ENCODE measurements at places on chromosomes 2 and 18.

DNA sequence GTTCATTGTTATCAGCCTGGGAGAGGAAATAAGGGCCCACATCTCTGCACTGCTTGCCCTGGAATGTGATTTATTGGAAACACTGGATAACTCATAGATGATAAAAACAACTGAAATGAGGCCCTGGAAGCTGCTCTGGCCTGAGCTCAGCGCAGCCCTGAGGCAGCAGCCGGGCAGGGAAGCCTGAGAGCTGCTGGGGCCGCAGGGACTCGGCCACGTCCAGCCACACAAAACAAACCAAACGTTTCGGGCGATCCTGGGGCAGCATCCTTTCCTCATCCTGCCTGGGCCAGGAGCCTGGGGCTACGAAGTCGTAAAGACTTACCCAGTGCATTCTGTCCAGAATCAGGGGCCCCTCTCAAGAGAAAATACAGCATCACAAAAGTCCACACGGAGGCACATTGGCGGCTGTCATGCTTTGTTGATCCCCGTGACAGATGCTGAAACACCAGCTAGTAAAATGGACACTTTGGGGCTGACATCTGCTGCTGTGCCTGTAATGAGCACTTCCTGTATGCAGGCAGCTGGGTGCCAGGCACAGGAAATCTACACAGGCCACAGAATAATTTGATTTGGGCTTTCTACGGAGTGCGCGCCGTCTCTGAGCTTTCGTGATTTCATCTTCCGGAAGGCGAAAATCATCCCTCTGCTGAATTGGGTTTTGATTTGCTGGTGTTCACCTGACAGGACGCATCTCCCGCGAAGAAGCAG is 250.6 kb downstream of the EIPR1 start:
- no peak for DNase-seq

- no peak for DNase-seq
Measured at GRCh38 chr2:20577495-20578235, 73.2 kb downstream of the HS1BP3 start.

GRCh38 chr2:138640921-138641676 is 139.1 kb downstream of the NXPH2 start:
- DNase-seq: no peak

DNA sequence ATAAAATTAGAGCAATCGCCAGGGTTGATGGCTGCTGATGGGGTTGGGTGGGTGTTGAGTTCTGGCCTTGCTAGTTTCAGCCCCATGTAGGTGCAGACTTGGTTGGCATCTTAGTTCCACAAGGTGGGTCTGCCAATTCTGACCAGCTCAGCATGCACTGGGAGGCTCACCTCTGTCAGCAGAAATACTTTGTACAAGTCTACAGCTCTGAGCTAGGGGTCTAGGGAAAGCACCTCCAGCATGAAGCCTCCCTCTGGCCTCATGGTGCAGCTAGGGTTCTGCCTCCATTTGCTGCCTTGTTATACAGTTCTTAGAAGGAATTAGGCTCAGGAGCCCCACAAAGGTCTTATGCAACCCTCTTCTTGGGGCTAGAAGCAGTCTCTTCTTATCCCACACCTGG is 278.9 kb upstream of the HDAC4 start:
- no peak for DNase-seq

GRCh38 chr2:233094614-233095013 is 34.5 kb downstream of the INPP5D start:
- DNase-seq: no peak

DNA sequence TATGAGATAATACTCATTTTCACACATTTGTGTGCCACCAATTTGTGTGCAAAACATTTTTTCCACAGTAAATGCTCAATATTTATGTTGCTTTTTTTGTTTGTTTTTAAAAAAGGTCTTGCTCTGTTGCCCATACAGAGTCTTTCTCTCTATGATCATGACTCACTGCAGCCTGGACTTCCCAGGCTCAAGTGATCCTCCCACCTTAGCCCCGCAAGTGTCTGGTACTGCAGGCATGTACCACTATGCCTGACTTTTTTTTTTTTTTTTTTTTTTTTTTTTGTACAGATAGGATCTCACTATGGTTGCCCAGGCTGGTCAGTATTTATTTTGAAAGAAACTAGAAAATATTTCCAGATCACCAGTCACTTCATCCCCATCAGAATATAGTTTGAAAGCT is 297.8 kb upstream of the GYPC start:
- no peak for DNase-seq

- DNase-seq: no peak
Measured at GRCh38 chr2:237824085-237824484, 25.5 kb downstream of the RBM44 start.

GRCh38 chr2:133842446-133842845 is 274.2 kb upstream of the NCKAP5 start:
- DNase-seq: no peak

GRCh38 chr2:204061241-204061640 is 124.7 kb downstream of the ICOS start:
- no peak for DNase-seq

GRCh38 chr18:22871809-22872525 is 61.2 kb upstream of the RBBP8 start:
- DNase-seq: peak; percentile 32

GRCh38 chr2:72154386-72154975 is 6.8 kb upstream of the CYP26B1 start:
- no peak for DNase-seq

DNA sequence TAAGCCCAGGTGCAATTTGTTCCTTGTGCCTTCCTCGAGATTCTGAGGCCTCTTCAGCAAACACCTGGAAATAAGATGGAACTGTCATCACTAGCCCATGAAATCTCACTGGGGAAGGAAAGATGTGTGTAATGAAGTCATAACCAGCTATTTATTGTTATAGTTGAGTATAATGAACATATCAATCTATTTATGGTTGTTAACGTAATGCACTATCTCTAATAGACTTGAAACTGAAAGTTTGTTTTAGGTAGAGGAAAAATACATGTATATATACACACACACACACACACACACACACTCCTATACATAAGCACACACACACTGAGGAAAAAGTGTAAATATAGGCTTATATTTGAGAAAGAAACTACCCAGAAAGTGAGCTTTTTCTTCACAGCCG is 62.8 kb downstream of the UGGT1 start:
- no peak for DNase-seq

- no peak for DNase-seq
Measured at GRCh38 chr2:86492048-86492453, 50.9 kb downstream of the KDM3A start.

DNA sequence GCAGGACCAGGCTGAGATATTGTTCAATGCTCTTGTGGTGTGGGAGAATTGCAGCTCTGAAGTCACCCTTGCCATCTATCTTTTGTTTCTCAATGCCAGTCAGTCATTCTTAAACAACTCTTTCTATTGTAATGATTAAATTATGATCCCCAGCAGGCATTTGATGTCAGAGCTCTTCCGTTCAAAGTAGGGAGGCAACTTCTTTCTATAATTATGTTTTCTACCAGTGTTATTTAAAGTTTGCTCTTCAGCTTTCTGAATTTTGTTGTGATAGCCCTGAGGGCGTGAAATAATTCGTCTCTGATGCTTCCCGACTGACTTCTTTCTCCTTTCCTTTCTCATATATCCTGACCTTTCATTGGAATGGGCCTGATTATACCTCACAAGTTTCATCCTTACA is 161.4 kb upstream of the KLHL14 start:
- DNase-seq: no peak

- DNase-seq: peak; percentile 63
Measured at GRCh38 chr2:42987112-42987922, 194.9 kb upstream of the HAAO start.

DNA sequence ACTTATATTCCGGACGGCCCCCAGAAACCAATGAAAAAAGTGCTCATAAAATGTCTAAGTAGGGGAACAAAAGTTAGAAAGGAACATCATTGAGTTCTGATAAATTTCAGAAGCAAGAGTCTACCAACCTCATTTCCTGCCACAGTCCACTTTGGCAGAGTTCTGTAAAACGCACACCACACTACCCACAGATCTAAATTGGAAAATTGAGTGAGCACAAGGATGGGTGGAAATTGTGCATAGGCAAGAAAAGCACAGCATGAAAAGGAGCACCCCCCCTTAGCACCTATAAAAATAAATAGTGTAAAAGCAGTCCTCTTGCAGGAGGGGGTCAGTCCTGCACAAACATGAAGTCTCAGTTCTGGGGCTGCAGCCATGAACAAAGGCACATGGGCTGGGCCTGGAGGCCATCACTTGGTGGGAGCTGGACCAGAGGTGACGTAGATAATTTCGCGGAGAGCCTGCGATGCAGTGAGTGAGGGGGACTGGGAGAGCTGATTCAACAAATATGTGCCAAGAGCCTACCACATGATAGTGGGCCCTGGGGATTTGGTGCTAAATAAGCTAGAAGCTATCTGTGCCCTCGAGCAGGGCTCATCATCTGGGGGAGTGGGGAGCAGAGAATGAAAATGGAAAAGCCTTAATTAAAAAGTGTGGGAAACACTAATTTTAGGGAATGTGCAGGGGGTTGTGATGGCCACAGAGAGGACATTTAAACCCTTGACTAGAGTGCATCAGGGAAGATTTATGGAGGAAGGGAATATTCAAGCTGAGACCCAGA is 48.9 kb upstream of the SPP2 start:
- no peak for DNase-seq

DNA sequence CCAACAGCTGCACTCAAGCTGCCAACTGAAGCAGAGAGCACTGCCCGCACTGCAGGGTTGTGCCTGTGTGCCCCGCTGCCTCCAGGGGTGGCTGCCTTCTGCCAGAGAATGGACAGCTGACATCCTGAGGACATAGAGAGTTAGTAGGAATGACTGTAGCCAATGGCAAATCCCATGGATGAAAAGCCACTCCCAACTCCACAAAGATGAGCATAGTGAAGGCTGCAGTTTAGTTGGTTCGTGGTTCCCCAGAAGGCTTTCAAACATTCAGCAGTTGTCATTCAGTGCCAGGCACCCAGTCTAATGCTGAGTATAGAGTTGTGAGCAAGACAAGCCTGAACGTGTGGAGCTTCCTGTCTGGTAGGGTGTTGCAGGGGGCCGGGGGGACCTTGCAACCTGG is 30.3 kb downstream of the GYPC start:
- no peak for DNase-seq

GRCh38 chr2:126656431-126657147 is 631 bp downstream of the GYPC start:
- DNase-seq: peak; percentile 42

DNA sequence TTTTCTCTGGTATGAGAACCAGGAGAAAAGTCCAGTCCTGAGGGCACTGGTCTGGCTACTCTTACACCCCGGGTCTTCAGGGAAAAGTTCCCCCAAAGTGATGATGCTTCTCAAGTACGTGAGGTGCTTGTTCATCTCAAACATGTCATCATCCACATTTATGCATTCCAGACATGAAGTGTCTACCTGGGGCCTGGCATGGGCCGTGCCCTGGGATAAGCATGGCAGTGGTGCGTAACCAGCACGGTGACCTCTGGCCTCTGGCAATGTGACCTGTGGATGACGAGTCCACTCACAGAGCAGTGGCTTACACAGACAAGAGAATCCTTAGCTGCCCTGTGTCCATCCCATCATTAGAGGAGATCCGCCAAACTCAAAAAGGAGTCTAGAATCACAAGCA is 74.8 kb upstream of the LGALSL start:
- no peak for DNase-seq

DNA sequence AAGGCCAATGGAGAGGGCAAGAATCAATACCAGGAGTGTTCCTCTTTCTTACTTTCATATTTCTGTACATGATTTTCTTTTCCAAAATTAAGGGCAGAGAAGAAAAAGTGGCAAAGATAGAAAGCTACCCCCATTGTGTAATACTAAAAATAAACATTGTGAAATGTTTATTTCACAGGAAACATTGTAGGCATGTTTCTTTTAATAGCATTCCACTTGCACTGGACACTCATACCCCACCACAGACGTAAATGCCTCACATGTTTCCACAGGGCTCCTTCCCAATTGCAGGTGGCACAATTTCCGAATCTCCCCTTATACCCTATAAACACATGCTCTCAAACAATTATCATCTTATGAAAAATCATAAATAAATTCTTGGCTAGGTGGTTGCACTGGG is 645.1 kb upstream of the SETBP1 start:
- DNase-seq: peak; percentile 52

- no peak for DNase-seq
Measured at GRCh38 chr2:150963336-150963735, 298.3 kb downstream of the RBM43 start.

GRCh38 chr2:142868229-142868762 is 9.2 kb upstream of the KYNU start:
- DNase-seq: no peak
